Right lobe of liver (tissue), 6 donors: ENCODE measurements at places on chromosomes 5 and 9. TPM values are rescaled to one million over a fixed set of nuclear protein-coding genes. Genes with fewer than 3 reads are reported as not detected.

SPINK4 gene
- total RNA-seq = not detected

CDH10 gene
- not detected for total RNA-seq

PCDHB2 gene
- 0.11 TPM for total RNA-seq

OXCT1 gene
- 0.55 TPM for total RNA-seq

HRCT1 gene
- 1.1 TPM for total RNA-seq

- no peaks in the 10 kb centered on the region for H3K4me1 ChIP-seq
- H3K27me3 ChIP-seq = no peaks in the 10 kb centered on the region
- H3K4me3 ChIP-seq = no peak overlapping the region
- no peaks in the 10 kb centered on the region for H3K36me3 ChIP-seq
- H3K27ac ChIP-seq = no peak overlapping the region
Measured at GRCh38 chr5:101102506-101102905, 199.4 kb upstream of the ST8SIA4 start.

- no peaks in the 10 kb centered on the region for H3K27me3 ChIP-seq
- no peak for DNase-seq
- H3K36me3 ChIP-seq = no peaks in the 10 kb centered on the region
- no peak overlapping the region for H3K4me3 ChIP-seq
Measured at GRCh38 chr9:117266855-117267497, 147.9 kb downstream of the ASTN2 start.

DNA sequence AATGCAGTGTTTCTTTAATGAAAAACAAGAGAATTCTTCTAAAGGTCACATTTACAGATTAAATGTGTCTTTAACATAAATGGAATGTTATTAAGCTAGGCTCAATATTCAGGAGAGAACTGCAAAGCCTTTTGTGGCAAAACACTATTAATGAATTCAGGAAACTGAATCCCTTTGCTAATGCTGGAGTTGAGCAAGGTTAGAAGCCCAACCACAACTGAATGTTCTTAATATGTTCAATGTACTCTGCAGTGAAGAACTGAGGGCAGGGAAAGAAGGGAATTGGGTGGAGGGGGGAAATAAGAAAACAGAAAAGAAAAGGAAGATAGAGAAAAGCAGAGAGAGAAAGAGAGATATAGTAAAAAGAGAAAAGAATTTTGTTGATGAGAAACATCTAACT is 276.7 kb upstream of the TMEM161B start:
- no peak for DNase-seq
- no peak overlapping the region for H3K27ac ChIP-seq

DNA sequence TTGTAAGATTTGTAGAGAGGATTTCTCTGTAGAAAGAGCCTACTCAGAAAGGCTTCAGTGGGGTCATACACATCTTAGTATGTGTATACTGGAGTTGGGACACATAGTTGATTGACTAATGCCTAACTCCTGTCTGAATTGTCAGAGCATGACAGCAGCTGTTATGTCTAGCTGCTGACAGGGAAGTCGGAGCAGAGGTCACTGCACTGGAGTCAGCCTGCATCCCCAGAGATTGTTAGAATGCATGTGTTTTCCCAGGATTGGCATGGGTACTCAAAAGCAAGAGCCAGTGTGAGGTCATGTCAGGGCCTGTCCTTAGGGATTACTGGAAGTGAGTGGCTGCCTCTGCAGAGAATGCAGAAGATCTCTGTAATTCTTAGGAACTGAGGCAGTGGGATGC is 82.7 kb downstream of the ITGA1 start:
- no peaks in the 10 kb centered on the region for H3K27me3 ChIP-seq
- DNase-seq = no peak

DNA sequence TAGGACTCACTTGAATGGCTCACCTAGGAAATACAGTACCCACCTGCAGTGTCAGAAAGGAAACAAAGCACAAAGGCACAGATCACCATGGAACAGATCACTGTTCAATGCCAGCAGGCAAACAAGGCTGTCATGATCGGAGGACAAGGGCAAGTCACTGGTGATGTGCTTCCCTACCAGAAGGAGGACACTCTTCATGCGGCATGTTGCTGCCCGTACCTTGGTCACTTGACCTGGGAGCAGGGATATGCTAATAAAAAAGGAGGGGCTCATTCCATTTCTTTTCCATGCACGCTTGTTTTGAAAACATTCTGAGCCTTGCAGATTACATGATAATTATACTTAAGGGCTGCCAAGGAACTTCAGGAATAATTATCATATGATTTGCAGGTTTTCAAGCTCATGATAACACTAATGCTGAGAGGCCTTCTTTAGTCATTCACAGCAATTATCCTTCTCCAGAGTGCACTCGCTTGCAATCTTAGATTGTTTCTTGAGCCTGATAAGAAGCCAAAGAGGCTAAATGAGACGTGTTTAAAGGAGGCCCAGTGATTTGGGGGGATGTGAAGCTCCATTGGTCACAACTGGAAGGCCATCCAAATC is 36.1 kb upstream of the STARD4 start:
- H3K36me3 ChIP-seq = no peaks in the 10 kb centered on the region
- no peak overlapping the region for H3K27ac ChIP-seq
- no peaks in the 10 kb centered on the region for H3K27me3 ChIP-seq
- no peak for DNase-seq

DNA sequence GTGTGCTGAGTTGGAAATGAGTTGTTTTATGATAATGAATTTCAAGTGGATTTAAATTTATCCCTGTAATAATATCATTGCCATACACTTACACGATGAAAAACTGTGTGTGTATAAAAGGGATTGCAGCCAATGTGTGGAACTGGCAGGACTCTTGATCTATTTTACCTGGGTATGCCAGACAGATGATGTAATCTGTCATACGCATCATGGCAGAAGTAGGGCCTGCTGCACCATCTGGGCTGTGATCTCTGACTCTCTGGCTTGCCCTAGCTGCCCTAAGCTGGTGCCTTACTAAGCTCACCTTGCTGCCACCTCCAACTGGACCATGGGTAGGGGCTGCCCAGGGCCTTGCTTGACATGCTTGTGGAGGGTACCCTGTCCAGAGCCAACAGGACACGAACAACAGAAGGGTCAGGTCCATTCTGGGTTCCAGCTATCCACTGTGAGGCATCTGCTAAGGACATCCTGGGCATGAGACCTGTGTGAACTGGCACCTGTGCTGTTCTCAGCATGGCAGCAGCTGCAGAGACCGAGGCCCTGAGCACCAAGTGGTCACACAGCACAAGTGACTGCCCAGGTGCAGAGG is 184.2 kb downstream of the FSTL4 start:
- H3K4me1 ChIP-seq = no peaks in the 10 kb centered on the region
- DNase-seq = no peak
- H3K27me3 ChIP-seq = no peaks in the 10 kb centered on the region
- no peak overlapping the region for H3K27ac ChIP-seq
